Activated T-helper 9 cell treated with anti-CD3 and anti-CD28 coated beads, Interleukin-2, amount 50 U/mL, for 16 hours (primary cell): ENCODE measurements at places on chromosomes 16 and 17.

DNA sequence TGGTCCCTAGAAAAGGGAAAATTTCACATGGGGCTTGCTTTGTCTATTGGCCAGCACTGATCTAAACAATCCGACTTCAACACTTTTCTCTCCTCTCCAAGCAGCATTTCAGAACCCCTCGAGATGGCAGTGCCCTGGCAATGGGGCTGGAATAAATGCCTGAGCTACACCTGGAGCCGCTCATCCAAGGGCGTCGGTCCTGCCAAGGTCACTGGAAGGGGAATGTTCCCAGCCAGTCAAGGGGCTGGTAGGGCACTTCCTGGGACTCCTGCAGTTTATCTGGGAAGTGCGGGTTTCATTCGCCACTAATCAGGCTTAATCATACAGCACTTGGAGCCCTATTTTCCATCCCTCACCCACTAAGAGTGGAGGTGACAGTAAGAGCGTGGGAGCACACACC is 17.1 kb downstream of the MEAK7 start:
- DNase-seq = no peak

DNA sequence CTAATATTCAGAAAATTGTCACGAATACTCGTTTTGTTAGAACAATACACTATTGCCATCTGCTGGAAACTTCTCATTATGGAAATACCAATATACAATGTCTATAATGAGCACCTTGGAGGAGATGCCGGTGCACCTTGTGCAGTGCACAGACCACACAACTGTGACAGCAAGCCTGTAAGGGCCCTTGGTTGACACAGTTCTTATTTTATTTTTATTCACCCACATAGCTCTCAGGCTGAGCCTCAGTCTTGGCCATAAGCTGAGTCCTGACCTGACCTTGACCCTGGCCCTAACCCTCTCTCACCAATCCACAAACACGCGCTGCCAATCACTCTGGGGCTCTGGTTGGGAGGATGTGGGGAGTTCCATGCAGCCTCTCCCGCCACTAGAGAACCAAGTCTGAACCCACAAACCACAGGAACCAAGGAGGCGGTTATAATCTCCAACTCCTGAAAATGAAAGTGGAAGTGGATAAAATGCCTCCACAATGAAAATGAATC is 7.6 kb downstream of the AIPL1 start:
- no peak for DNase-seq

GRCh38 chr16:72989579-72990551 is 58.1 kb downstream of the ZFHX3 start:
- no peak for DNase-seq

DNA sequence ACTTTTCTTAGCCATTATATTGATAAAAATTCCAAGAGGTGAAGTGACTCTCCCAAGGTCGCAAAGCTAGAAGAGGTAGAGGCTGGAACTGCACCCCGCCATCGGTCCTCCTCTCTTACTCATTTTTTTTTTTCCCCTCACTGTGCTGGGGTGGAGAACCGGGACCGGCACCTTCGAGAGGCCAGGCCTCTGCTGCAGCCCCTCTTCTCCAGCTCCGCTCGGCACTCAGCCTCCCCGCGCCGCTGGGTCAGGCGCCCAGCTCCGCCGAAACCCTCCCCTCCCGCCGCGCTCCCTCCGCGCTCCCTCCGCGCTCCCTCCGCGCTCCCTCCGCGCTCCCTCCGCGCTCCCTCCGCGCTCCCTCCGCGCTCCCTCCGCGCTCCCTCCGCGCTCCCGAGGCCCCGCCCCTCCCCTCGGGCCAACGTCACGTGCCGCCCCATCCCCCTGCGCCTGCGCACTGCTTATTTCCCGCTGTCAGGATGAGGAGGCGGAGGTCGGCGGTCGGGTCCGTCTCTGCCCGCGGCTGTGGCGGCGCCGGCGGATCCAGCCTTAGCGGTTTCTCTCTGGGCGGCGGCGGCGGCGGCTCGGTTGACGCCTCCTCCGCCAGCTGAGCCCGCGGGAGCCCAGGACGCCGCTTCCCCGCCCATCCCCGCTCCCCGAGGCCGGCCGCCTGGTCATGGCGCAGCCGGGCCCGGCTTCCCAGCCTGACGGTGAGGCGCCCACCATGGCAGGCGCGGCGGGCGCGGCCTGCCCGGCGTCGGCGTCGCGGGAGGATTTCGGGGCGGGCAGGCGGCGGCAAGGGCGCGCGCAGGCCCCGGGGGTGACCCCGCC is at the start of gene RABEP1:
Gene RABEP1, plus strand, starts transcription at position 471 of the 828 bp plus-strand sequence. Its CDS starts 203 bp downstream, at position 674.
- peak; percentile 91 for DNase-seq

DNA sequence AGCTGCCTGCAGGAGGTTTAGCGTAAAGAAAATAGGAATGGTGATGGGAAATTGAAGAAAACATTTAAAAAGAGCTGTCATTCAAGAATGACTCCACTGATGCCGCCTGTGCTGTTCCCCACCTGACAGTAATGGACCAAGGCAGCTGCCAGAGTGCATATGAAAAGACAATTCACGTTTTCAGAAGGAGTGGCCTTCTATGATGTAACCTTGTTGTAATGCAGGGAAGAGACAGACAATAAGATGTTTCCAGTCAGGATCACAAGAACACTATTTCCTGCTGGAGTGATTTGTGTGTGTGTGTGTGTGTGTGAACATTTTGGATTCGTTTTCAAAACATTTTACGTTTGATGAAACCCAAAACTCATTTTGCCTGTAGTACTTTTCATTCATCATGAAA is 203.7 kb downstream of the LGALS9B start:
- DNase-seq = no peak

- DNase-seq = no peak
These were observed 57.3 kb upstream of the BCO1 start for GRCh38 chr16:81181013-81181720.

- DNase-seq = no peak
These were observed 47.2 kb downstream of the MARCHF10 start for GRCh38 chr17:62760945-62761267.

DNA sequence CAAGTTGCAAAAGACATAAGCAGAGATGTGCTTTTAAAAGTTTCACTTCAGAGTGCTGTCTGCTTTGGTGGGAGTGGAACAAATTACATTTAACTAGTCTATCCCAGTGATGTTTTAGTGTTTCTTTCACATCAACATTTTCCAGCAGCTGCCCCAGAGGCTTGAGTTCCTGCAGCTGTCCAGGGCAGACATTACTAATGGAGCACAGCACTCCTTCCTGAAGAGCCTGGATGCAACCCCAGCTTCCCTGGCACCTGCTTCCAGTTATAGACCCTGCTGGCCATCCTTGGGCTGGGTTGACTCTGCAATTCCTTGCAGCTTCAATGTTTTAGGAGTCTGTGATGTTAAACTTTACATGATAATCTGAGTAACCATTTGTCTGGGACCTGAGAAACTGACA is 61.4 kb upstream of the PIRT start:
- no peak for DNase-seq

- no peak for DNase-seq
These were observed 219.0 kb downstream of the UTP18 start for GRCh38 chr17:51479303-51479702.

- DNase-seq = no peak
These were observed 2.7 kb upstream of the KCNJ2 start for GRCh38 chr17:70166615-70167014.

GRCh38 chr17:28267720-28268609 is 51.0 kb upstream of the TMEM97 start:
- no peak for DNase-seq

DNA sequence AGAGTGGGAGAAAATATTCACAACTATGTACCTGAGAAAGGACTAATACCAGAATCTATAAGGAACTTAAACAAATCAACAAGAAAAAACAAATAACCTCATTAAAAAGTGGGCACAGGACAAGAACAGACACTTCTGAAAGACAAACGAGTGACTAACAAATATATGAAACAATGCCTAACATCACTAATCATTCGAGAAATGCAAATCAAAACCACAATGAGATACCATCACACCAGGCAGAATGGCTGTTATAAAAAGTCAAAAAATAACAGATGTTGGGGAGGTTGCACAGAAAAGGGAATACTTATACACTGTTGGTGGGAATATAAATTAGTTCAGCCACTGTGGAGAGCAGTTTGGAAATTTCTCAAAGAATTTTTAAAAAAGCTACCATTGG is 83.5 kb upstream of the WSCD1 start:
- DNase-seq = no peak

GRCh38 chr17:57375040-57375769 is 118.9 kb downstream of the MSI2 start:
- no peak for DNase-seq

GRCh38 chr16:85556456-85557082 is 56.6 kb upstream of the GSE1 start:
- peak; percentile 41 for DNase-seq
